ENCODE measurements at places on chromosomes 7 and 10.

GRCh38 chr7:3754493-3755341 is 453.7 kb downstream of the SDK1 start:
- DNase-seq: no peak

DNA sequence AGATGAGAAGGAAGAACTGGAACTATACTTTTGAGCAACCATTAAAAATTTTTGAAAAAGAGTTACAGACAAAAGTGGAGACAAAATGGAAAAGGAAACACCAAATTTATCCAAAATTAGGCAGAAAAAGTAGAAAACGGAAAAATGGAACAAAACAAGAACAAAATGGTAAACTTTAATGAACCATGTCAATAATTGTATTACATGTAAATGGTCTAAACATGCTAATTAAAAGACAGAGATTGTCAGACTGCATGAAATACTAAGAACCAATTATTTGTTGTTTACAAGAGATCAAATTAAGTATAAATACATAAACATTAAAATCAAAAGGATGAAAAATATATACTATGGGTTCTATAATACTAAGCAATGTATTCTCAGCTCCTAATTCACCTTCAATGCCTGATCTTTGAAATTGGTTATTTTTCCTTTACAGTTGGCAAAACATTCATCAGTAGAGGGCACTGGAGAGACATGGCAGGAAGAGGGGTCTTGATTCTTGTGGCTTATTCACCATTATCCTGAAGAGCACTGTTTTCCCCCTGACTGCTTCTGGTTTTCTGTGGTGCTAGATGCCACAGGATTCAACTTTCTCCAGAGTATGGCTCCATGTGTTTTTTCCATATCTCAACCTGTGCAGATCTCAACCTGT is 124.9 kb downstream of the ELFN1 start:
- DNase-seq: no peak

DNA sequence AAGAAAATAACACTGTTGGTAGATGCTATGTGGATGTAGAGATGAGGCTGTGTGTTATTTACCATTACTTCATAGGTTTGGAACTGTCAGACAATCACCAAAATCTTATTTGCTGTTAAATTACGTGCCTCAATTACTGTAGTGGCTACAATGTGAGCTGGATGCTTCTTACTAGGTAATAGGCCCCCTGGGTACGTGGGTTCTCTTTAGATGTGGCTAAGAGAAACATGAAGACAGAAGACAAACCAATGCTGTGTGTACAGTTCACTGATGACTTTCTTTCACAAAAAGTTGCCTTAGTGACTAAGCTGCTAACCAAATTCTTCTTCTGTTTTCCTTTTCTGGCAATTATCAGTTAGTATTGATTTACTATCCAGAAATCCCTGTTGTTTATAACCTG is 144.6 kb downstream of the SEMA3E start:
- no peak for DNase-seq

DNA sequence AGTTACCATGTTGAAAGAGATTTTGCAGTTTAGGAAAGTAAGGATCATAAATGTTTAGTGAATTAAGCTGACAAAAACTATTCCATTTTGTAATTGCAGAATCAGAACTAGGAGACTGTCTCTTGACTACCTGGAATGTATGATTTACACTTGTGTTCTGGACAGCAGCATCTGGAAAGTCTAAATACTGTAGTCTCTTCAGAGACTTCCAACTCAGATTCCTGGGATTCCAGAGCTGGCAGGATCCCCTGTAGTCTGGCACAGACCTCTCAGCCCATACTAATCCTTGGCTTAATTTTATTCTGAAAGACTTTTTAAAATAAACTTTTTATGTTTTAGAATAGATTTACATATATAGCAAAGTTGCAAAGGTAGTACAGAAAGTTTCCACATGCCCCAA is 452.7 kb downstream of the DPP6 start:
- DNase-seq: no peak

DNA sequence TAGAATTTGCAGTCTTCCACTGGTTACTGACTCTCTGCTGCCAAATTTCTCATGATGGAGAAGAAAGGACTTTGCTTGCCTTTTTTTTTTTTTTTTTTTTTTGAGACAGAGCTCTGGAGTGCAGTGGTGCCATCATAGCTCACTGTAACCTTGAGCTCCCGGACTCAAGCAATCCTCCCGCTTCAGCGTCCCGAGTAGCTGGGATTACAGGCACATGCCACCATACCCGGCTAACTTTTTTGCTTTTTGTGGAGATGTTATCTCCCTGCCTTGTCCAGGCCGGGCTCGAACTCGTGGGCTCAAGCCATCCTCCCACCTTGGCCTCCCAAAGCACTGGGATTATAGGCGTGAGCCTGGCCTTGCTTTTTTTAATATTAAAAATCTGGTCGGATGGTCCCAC is 6.2 kb downstream of the INSIG1 start:
- DNase-seq: no peak

GRCh38 chr7:147852833-147853232 is 737.7 kb upstream of the C7orf33 start:
- no peak for DNase-seq

- DNase-seq: no peak
Measured at GRCh38 chr7:14023838-14024237, 34.4 kb upstream of the ETV1 start.

- no peak for DNase-seq
Measured at GRCh38 chr7:39461263-39461820, 104.9 kb upstream of the YAE1 start.

- no peak for DNase-seq
Measured at GRCh38 chr10:75444781-75445386, 13.5 kb downstream of the LRMDA start.

DNA sequence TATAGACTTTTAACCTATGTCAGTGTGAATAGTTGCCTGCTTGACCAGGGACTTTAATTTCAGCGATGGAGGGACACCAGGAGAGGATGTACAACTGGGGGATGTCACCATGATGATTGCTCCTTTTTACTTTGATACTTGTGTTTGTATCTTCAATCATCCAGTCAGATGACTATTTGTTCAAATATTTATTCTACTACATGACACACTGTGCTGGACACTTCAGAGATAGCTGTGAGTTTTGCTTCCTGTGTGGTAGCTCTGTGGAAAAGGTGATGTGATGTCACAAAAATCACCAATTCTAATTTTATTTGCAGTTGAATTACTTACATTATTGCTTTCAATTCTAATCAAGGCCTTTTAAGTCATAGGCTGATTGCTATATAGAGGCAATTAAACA is 62.7 kb upstream of the CREB5 start:
- no peak for DNase-seq

GRCh38 chr10:71429929-71430328 is 33.2 kb downstream of the CDH23 start:
- no peak for DNase-seq

- DNase-seq: no peak
Measured at GRCh38 chr10:74293686-74294371, 142.8 kb downstream of the ADK start.

DNA sequence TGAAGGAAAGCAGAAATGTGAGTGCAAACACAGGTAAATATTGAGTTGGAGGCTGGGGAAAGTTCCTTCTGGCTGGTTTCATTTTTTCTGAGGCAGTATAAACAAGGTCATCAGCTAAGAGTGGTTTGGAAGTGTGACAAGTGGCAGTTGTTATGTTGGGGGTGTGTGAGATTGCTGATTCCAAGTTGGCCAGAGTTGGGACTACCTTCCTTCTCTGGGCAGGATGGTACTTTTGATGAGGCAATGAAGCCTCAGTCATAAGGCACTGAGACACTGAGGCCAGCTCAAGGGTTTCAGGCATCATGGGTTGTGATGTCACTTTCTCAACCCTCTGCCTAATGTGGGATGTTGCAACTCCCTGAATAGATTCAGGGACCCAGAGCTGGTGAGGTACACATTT is 8.2 kb upstream of the PTTG1IP2 start:
- DNase-seq: no peak

DNA sequence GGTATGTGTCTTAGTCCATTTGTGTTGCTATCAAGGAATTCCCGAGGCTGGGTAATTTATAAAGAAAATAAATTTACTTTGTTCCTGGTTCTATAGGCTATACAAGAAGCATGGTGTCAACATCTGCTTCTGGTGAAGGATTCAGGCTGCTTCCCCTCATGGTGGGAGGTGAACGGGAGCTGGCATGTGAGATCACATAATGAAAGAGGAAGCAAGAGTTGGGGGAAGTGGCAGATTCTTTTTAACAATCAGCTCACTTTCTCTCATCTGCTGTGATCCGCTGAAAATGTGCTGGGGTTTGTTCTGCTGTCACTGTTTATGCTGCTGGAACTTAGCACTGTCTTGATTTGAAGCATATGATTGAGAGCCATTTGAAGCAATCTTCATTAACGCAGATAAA is 730.0 kb upstream of the SORCS1 start:
- no peak for DNase-seq

DNA sequence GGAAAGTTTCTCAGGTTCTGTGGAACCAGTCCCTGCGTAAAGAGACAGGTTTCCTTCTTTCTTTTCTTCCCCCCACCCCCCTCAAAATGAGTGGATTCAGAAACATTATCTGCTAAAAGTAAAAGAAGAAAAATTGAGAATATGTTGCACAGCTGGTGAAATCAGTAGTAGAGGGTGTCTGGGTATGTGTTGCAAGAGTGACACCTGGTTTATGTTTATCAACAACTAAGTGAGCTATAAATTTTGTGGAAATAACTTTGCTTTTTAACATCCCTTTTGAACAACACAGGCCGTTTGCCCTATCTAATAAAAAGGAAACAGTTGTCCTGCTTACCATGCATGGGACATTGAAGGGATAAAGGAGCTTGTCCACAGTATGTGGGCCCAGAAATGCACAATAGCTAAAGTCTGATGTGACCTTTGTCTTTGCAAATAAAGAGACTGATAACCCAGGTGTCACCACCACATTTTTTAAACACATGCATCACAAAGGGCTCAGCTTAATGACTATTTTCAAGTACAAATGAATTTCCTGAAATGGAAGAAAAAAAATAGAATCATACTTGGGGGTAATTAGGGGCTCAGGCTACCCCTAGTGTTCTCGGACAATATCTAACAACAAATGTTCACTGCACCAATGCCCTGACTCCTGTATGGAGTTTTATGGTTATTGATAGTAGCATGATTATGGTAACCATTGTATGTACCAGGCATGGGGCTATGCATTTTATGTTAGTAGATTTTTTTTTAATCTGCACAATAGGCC is 221.7 kb upstream of the TCF7L2 start:
- DNase-seq: no peak

- no peak for DNase-seq
Measured at GRCh38 chr10:58836176-58836700, 323.6 kb downstream of the BICC1 start.

DNA sequence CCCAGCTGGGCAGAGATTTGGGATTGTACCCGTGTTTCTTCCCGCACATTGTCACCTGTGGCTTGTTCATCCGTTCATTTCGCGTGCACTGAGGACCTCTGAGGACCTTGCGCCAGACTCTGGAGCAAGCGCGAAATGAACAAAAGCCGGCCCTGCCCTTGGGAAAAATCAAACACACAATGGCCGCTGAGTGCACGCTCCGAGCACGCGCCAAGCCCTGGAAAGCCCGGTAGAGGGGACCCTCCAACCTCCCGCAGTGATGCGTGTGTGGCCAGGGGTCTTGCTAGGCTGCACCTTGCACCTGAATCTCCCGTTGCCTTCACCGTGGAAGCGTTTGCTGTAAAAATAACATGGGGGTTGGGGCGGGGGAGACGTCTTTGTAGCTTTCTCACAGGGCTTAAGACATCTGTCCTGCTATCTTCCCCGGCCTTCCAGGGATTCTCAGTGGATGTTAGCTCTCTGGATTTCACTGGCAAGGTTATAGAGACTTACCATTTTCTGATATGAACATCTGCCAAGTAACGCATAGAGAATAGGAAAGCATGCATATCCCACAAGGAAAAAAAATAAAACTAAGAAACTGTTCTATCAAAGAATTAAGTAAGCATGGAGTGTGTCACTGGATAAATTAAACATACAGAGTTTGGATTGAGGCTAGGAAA is 37.3 kb downstream of the ZNF777 start:
- DNase-seq: no peak

DNA sequence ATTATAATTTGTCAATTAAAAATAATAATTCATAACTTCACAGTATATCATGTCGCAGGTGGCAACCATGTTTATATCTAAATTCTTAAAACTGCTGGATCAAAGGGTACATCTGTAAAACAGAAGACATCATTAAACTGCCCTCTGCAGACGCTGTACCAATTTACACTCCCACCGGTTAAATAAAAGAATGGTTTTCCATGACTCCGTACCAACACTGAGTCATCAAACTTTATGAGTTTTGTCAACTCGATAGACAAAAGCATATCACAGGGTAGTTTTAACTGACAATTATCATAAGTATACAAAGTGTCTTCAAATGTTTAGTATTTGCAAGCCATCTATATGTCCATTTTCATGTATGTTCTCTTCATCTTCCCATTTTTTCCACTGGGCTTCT is 5.7 kb upstream of the GSTK1 start:
- DNase-seq: no peak

DNA sequence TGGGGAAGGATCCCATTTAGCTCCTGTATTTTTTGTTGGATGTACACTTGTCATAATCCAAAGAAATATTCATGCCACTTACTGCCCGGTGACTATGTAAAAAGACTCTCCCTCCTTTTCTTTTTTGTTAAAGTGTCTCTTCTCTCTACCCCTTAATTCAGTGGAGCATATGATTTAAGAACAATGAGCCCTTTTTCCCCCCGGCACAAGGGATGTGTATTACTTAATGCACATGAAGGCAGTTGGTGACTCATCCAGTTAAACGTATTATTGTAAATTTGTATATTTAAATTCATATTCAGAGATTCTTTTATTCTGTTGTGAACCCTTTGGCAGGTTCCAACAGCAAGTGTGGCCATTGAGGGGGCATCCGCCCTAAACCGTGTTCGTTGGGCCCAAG is 241.9 kb downstream of the SLC25A13 start:
- DNase-seq: no peak

DNA sequence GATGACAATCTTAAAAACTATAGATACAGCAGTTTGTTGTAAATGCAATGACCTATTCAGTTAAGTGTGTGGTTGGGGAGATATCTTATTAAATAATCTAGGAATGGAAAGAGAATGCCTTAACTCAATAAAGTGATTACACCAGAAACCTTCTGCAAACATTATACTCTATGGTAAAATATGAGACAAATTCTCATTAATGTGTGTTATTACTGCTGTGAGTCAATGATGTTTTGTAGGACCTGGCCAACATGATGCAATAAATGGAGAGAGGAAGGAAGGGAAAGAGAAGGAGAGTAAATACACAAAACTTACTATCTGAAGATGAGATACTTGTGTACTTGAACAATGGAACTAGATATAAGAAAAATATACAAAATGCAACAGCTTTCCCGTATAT is 25.1 kb downstream of the MKX start:
- no peak for DNase-seq
